ENCODE measurements at places on chromosomes 13 and 19. TPM values are rescaled to one million over a fixed set of nuclear protein-coding genes. Genes with fewer than 3 reads are reported as not detected.

Gene SBK2
- total RNA-seq, result not detected

Gene KLK15
- not detected for total RNA-seq

- DNase-seq, result no peak
Measured at GRCh38 chr13:20461860-20462532, 63.7 kb downstream of the CRYL1 start.

- DNase-seq, result peak; percentile 59
Measured at GRCh38 chr19:6677883-6678689, 8.1 kb upstream of the TNFSF14 start.

- no peak for DNase-seq
Measured at GRCh38 chr13:71577127-71577526, 289.9 kb downstream of the DACH1 start.

GRCh38 chr13:41496420-41497234 is 39.3 kb downstream of the RGCC start:
- no peak for DNase-seq

Data from liver (tissue), 10 donors.